ENCODE measurements at places on chromosomes 2 and 18. TPM values are rescaled to one million over a fixed set of nuclear protein-coding genes. Genes with fewer than 3 reads are reported as not detected.

PRSS56 gene
- total RNA-seq, result 0.82 TPM

PID1 gene
- 15.4 TPM for total RNA-seq

DTNA gene
- total RNA-seq, result 105 TPM

EPHA4 gene
- total RNA-seq, result 26.2 TPM

TUBA3E gene
- total RNA-seq, result not detected

MATN3 gene
- total RNA-seq, result 0.41 TPM

RND3 gene
- total RNA-seq, result 63.7 TPM

BCL2 gene
- 47.3 TPM for total RNA-seq

POU3F3 gene
- total RNA-seq, result not detected

HOXD9 gene
- 1.8 TPM for total RNA-seq

CHRND gene
- total RNA-seq, result 34.2 TPM

POTEJ gene
- total RNA-seq, result not detected

POTEI gene
- total RNA-seq, result 0.21 TPM

AKAIN1 gene
- total RNA-seq, result not detected

CCDC148 gene
- total RNA-seq, result 2.1 TPM

CPS1 gene
- 2.8 TPM for total RNA-seq

SPDYA gene
- 4.2 TPM for total RNA-seq

ASXL3 gene
- total RNA-seq, result 4.3 TPM

UXS1 gene
- total RNA-seq, result 67.4 TPM

C2orf66 gene
- not detected for total RNA-seq

CFAP65 gene
- total RNA-seq, result not detected

HRH4 gene
- total RNA-seq, result 0.21 TPM

GPR39 gene
- 0.10 TPM for total RNA-seq

GRP gene
- total RNA-seq, result 1.3 TPM

COL4A3 gene
- total RNA-seq, result 7.3 TPM

Data from tongue (tissue), 3 donors.